ENCODE measurements at places on chromosomes 4 and X.

GRCh38 chrX:100265179-100265578 is 144.9 kb downstream of the PCDH19 start:
- no peak for DNase-seq

DNA sequence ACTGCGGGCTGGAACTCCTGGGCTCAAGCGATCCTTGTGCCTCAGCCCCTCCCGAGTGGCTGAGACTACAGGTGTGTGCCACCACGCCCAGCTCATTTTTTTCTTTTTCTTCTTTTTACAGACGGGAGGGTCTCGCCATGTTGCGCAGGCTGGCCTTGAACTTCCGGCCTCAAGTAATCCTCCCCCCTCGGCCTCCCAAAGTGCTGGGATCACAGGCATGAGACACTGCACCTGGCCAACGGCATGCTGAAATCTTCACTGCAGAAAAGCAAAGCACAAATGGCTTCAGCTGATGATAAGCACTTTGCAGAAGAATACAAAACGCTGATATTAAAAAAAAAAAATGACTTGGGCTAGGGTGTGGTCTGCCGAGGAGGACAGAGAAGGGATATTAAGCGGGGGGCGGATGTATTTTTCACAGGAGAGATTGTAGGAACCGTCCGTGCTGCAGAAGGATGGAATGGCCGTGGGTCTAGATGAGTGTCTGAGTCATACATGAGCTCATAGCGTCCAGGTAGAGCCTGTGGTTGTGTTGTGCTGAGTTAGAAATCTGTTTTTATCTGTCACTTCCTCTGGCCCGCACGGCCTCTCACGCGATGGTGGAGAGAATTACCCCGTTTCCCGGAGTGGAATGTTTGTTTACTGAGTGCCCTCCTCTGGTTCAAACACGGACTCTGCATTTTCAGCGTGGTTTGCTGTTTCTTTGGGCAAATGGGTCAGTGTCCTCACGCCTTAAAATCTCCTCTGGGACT is 8.5 kb upstream of the AKAP17A start:
- DNase-seq: peak; percentile 64

GRCh38 chr4:153759407-153760316 is at the start of gene RNF175:
Gene RNF175, minus strand, starts transcription at chr4:153760024. Its CDS starts 162 bp downstream, at chr4:153759862.
- no peak for DNase-seq

GRCh38 chrX:15916704-15917084 is 62.1 kb upstream of the AP1S2 start:
- DNase-seq: no peak

- peak; percentile 81 for DNase-seq
These were observed 22.3 kb upstream of the RASGEF1B start for GRCh38 chr4:81494031-81494431.
